ENCODE measurements at places on chromosomes 13 and 19.

GRCh38 chr19:50547385-50548190 is 20.6 kb downstream of the LRRC4B start:
- DNase-seq: no peak

DNA sequence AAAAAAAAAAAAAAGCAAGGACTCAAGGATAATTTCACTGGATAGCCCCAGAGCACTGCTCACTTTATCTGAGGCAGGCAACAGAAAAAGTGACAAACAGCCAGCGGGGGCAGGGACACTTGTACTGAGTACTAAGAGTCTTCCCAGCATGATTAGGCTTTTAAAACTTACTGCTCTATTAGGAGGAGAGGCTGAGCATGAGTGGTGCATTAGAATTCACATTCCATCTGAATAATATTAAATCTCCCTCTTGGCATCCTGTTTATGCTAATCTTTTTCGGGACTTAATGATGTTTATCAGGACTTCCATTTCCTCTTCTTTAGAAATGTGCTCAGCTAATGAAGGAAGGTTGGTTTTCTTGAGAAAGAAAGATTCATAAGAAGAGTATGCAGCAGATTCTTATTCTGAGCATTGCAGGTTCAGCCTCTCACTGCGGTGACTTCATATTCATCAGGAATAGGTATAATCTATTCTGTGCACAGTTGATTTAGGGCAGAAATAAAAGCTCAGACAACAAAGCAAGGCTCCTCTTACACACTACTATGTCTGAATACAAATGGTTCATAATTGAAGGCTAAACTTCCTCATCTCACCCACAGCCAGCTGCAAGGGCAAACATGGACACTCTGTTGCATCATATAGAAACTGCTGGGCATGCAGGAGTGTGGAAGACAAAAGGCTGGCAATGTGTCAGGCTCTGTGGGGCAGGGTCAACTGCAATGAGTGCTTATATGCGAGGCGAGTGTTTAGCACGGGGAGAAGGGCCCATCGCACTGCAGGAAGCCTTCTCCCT is 107.0 kb downstream of the KL start:
- no peak for DNase-seq

DNA sequence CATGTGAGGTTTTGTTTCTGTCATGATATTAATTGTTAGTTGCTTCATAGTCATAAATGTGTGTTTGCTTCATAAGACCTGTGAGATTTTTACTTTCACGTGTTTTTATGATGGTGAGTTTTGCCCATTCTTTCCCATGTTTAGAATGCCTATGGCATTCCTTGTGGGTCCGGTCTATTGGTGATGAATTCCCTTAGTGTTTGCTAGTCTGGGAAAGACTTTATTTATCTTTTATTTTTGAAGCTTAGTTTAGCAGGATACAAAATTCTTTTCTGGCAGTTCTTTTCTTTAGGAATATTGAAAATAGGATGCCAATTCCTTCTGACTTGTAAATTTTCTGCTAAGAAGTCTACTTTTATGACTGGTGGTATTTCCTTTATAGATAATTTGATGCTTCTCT is 332.7 kb downstream of the OXGR1 start:
- DNase-seq: no peak

- no peak for DNase-seq
Observed at GRCh38 chr13:90591260-90591926, 756.1 kb upstream of the MIR17HG start.

GRCh38 chr13:37412241-37412921 is 186.2 kb downstream of the POSTN start:
- no peak for DNase-seq

- no peak for DNase-seq
Observed at GRCh38 chr19:36686365-36687213, 823 bp upstream of the ZNF567 start.

DNA sequence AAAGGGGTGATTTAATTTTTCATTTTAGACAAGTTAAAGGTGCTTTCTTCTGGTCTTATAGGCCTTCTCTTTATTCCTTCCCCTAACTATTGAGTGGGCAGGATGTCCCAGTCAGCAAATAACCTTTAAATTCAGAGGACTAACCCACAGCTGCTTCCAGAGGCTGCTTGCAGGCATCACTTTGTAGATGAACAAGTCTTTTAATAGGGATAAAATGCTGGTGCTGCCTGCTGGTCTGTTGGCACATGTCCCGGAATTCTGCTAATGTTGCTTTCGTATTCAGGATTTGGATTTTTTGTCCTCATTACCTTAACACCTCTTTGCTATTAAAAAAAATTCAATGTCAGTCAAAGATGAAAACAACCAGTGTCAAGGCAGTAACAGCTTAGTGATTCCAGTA is 132.7 kb upstream of the KL start:
- DNase-seq: no peak

- DNase-seq: no peak
Observed at GRCh38 chr19:56827708-56828107, 12.8 kb downstream of the PEG3 start.

GRCh38 chr13:21297914-21298831 is 121.7 kb downstream of the MRPL57 start:
- peak; percentile 61 for DNase-seq

DNA sequence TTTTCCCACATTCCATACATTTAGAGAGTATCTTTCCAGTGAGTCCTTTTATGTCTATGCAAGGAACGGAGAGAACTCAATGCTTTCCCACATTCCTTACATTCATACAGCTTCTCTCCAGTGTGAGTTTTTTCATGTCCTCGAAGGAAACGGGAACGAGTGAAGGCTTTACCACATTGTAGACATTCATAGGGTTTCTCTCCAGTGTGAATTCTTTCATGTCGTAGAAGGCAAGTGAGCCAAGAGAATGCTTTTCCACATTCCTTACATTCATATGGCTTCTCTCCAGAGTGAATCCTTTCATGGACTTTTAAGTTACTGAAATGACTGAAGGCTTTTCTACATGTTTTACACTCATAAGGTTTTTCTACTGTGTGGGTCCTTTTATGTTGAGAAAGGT is 17.1 kb downstream of the ZNF823 start:
- DNase-seq: no peak

DNA sequence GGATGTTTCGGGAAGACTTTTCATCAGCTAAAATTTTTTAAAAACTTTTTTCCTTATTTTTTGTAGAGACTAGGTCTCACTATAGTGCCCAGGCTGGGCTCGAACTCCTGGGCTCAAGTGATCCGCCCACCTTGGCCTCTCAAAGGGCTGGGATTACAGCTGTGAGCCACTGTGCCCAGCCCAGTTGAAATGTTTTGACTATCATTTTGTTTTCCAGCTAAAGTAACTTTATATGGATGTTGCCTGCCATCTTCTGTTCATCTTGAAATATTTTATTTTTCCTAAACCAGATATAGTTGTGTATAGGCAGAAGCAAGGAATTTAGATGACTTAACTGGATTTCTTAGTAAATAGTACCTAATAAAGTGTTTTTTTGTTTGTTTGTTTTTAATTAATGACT is 7.0 kb downstream of the CAB39L start:
- no peak for DNase-seq

DNA sequence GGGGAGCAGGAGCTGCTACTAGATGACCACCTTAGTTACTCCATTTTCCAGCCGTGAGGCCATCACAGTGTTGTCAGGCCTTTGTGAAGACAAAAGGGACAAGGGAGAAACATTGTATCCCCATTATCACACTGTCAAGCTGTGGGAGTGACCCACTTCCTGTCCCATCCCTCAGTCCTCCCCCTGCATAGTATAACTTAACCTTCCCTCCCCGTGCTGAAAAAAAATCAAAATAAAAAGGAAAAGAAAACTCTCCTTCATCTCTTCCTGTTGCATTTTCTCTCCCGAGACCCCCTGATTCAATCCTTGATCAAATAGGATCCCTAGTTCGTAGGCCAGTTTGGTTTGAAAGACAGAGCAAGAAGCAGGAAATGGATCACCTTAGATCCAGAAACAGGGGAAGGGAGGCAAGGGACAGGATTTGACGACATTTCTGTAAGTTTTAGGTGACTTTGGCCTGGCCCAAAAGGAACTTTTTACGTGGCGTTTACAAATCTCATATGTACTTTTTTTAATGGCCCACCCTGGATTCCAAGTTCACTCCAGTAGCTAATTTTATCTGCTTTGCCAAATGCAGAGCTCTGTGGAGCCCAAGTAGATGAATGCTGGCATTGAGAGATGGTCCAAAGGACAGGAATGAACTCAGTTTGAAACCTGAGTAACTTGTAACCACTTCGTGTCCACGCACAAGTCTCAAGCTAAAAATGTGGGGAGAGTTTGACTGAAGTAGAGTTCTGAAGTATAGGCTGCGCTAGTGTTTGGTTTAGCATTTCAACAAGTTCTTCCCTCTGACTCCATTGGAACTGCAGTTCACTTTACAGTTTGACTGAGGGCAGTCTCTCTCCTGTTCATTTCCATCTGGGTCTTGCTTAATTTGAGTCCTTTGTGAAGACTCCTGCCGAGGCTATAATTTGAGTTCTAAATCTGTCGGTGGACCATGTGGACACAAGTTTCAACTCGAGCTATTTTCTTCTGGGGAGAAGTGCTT is 16.6 kb upstream of the GATAD2A start:
- DNase-seq: no peak

- no peak for DNase-seq
Observed at GRCh38 chr13:21632196-21632595, 28.2 kb upstream of the MICU2 start.

DNA sequence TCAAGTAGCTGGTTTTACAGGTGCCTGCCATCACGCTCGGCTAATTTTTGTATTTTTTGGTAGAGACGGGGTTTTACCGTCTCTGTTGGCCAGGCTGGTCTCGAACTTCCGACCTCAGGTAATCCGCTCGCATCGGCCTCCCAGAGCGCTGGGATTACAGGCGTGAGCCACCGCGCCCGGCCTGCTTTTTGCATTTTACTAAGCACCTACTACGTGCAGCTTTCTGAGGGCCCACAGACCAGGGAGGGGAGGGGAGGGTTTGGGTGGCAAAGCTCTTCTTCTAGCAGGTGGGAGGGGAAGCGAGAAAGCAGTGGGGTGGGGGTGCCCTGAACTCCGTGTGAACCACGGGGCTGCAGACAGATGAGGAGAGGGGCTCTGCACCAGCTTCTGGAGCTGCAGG is 15.0 kb downstream of the PALM start:
- no peak for DNase-seq

- no peak for DNase-seq
Observed at GRCh38 chr13:23547000-23547590, 23.1 kb upstream of the TNFRSF19 start.

- no peak for DNase-seq
Observed at GRCh38 chr13:35714121-35714520, 237.6 kb upstream of the MAB21L1 start.

DNA sequence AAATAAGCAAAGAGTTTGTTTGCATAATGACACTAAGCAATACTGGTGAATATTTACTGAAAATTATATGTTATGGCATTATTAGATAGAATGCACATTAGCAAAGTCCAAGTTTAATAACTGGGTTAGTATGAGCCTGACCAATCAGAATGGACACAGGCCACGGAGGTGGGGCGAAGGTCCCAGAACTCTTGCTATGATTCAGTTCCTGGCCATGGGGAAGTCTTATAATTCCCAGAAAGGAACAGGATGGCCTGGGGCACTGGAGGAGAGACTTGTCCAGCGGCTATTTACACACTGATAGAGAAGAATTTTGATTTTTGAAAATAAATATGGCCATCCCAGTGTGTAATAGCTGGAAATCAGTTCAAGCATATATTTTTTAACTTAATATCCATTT is 372.0 kb downstream of the EFNB2 start:
- DNase-seq: no peak

- no peak for DNase-seq
Observed at GRCh38 chr13:25867038-25867437, 184.8 kb downstream of the SHISA2 start.

DNA sequence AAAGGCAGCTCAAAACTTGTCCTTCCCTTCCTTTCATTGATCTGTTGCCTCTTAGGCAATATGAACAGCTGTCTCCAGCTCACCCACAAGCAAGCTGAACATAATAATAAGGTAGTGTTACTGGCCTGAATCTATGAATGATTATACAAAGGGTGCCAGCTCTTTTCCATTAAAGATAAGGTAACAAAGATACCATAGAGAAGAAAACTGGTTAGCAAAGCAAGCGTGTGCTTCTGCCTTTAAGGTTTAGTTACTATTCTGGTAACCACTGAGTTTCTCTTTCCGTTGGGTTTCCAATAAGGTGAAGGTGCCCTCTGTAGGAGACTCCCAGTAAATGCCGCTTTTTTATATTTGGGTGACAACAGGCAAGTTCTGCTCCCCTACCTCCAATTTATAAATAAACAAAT is 12.1 kb upstream of the DACH1 start:
- no peak for DNase-seq

DNA sequence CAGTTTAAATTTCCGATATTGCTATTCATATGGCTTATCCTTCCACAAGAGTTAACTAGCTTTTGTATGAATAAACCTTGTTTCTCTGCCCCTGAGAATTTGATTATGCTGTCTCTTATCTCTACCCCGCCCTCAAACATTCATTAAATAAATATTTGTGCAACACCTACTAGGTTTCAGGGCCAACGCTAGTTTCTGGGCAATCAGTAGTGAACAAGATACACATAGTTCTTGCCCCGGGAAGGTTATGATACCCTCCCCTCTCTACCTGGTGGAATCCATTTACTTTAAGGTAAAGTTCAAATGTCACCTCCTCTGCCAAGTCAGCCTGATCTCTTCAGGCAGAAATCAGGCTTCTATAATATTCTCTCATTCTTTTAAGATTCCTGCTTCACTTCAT is 16.6 kb upstream of the USP12 start:
- DNase-seq: no peak

GRCh38 chr13:48492096-48492440 is 40.8 kb downstream of the RCBTB2 start:
- DNase-seq: no peak

DNA sequence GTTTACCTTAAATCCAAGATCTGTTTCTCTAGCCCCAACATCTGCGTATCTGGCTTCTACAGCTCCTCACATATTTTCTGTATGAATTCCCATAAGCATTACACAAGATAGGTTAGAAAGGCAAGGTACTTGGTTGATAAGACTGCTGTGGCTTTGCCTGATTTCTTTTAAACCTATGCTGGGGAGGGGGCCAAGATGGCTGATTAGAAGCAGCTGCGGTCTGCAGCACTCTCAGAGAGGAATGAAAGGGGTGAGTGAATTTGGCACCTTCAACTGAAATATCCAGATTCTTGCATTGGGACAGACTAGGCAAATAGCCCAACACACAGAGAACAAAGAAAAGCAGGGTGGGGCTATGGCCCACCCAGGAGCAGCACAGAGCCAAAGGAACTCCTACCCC is 12.2 kb upstream of the DLEU7 start:
- DNase-seq: no peak

GRCh38 chr13:91153372-91153771 is 194.1 kb upstream of the MIR17HG start:
- no peak for DNase-seq

GRCh38 chr13:28339419-28339818 is 155.5 kb downstream of the FLT1 start:
- no peak for DNase-seq

- no peak for DNase-seq
Observed at GRCh38 chr19:49231389-49231788, 73.8 kb downstream of the TRPM4 start.

GRCh38 chr19:19651076-19651475 is 7.6 kb upstream of the GMIP start:
- no peak for DNase-seq

GRCh38 chr19:13866463-13867046 is 10.4 kb upstream of the NANOS3 start:
- DNase-seq: no peak

GRCh38 chr13:34466301-34466700 is 475.8 kb upstream of the NBEA start:
- DNase-seq: no peak

GRCh38 chr19:51399231-51399630 is 8.8 kb upstream of the C19orf84 start:
- no peak for DNase-seq
